T-cell (primary cell): ENCODE measurements at places on chromosomes 16 and 17.

GRCh38 chr17:80901319-80901718 is 90.3 kb upstream of the CHMP6 start:
- no peak for DNase-seq

GRCh38 chr17:9912121-9913099 is 7.3 kb upstream of the RCVRN start:
- DNase-seq = no peak

GRCh38 chr16:50244504-50245416 is 21.6 kb upstream of the ADCY7 start:
- DNase-seq = no peak

DNA sequence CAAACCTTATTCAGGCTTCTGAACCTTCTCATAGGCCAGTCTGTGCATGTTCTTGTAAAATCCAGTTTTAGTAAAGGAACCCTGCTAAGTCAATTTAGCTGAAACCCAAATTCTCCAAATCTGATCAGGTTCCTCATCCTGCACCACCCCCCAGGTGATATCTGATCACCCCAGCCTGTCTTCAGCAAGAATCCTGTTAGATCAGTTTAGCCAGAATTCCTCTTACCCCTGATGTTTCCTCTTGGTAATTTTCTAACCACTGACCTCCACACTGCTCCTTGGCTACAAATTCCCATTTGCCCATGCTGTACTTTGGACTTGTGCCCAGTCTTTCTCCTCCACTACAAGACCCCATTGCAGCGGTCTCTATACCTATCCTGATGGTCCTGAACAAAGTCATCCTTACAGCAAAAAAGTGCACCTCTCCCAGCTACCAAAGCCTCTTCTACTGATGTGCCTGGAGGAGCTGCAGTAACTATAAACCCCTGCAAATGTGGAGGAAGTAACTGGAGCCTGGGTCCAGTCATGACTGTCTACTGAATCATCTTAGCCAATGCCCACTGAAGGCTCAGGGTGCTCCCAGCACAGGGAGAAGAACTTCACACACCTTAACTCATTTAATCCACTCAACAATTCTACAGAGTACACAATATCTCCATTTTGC is 23.8 kb downstream of the TEX14 start:
- no peak for DNase-seq

- DNase-seq = no peak
These were observed 197.2 kb downstream of the RGS9 start for GRCh38 chr17:65334406-65334805.

DNA sequence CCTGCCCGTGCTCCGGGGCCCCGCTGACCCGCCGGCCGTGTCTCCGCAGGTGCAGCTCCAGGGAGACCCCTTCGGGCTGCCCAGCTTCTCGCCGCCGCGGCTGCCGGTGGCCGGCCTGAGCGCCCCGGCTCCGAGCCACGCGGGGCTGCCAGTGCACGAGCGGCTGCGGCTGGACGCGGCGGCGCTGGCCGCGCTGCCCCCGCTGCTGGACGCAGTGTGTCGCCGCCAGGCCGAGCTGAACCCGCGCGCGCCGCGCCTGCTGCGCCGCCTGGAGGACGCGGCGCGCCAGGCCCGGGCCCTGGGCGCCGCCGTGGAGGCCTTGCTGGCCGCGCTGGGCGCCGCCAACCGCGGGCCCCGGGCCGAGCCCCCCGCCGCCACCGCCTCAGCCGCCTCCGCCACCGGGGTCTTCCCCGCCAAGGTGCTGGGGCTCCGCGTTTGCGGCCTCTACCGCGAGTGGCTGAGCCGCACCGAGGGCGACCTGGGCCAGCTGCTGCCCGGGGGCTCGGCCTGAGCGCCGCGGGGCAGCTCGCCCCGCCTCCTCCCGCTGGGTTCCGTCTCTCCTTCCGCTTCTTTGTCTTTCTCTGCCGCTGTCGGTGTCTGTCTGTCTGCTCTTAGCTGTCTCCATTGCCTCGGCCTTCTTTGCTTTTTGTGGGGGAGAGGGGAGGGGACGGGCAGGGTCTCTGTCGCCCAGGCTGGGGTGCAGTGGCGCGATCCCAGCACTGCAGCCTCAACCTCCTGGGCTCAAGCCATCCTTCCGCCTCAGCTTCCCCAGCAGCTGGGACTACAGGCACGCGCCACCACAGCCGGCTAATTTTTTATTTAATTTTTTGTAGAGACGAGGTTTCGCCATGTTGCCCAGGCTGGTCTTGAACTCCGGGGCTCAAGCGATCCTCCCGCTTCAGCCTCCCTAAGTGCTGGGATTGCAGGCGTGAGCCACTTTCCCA is 5.9 kb downstream of the CTF1 start:
- DNase-seq = peak; percentile 48

- no peak for DNase-seq
These were observed 299.8 kb downstream of the CNTNAP4 start for GRCh38 chr16:76577003-76577402.

DNA sequence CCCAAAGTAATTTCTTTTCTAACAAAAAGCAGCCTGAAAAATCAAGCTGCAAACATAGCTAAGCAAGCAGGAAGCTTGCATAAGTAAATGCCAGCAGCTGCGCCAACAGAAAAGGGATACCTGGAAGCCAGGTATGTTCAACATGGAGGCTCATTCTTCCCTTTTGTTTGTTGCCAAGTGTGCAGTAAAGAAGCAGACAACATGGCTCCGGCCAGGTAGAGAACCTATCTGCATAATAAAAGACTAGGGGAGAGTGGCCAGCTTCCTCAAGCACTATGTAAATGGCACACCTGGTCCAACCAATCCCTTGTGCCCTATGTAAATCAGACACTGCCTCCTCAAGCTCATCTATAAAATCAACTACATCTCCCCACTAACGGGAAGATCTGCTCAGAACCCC is 1407.0 kb downstream of the CDH11 start:
- DNase-seq = no peak

- peak; percentile 80 for DNase-seq
These were observed at the start of gene VAMP2 for GRCh38 chr17:8162233-8162996. Gene VAMP2 (minus strand): TSS chr17:8162948. CDS start chr17:8162879, 69 bp downstream.

DNA sequence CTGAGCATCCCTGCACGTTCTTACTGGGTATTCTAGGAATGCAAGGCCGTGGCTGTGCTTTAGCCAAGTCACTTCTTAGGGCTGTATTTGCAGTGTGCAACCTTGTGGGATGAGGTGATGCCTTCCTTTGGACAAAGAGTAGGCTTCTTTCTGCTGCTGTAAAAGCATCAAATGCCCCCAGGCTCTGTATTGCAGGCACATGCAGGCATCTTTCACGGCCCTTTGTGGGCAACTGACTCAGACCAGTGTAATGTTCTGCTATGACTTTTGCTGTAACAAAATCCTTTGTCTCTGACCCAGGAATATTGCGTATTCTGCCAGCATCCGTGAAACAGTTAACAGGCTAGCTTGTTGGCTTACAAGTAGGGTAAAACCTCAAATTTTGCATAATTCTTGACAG is 30.9 kb upstream of the GCSH start:
- DNase-seq = no peak

DNA sequence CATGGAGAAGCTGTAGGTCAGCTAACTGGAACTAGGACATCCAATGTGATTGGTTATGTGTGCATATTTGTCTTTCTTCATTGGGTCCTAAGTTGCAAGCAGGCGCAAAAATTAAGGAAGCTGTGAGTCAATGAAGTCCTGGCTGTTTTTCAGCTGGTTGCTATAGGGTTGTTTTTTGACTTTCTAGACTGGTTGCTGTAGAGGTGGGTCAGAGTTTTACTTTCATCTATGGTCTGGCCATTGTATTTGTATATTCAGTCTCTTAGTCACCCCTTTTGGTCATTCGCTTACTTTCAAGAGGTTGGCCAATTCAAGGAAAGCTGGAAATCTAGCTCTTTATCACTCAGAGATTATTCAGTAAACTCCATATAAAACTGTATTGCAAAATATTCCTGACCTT is 62.0 kb upstream of the AMZ2 start:
- no peak for DNase-seq

DNA sequence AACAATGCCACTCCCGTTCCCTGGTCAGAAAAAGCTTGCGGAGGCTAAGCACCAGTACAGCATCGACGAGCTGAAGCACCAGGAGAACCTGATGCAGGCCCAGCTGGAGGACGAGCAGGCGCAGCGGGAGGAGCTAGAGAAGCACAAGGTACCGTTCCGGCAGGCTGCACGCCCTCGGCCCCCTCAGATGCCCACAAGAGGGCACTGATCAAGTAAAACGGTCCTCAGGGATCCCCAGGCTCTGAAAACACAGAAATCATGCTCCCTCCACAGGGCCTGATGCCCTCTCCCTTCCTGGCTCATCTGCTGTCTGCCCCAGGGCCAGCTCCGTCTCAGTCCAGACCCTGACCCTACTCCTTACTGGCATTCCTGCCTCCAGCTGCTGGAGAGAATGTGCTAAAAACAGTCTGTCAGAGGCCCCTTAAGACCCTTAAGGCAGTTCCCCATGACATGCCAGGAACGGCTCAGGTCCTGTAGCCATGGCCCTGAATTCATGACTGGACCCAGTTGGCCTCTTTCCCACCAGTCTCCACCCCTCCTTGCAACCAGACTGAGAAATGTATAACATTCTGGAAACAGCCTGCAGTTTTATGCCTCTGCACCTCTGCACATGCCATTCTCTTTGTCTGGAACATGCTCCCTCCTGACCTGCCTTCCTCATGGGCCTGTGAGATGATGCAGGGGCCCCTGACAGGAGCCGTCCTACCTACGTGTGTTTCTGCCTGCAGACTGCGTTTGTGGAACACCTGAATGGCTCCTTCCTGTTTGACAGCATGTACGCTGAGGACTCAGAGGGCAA is 21.8 kb downstream of the DRC3 start:
- peak; percentile 6 for DNase-seq

- DNase-seq = no peak
These were observed 12.3 kb upstream of the SPAG9 start for GRCh38 chr17:51132964-51133319.

DNA sequence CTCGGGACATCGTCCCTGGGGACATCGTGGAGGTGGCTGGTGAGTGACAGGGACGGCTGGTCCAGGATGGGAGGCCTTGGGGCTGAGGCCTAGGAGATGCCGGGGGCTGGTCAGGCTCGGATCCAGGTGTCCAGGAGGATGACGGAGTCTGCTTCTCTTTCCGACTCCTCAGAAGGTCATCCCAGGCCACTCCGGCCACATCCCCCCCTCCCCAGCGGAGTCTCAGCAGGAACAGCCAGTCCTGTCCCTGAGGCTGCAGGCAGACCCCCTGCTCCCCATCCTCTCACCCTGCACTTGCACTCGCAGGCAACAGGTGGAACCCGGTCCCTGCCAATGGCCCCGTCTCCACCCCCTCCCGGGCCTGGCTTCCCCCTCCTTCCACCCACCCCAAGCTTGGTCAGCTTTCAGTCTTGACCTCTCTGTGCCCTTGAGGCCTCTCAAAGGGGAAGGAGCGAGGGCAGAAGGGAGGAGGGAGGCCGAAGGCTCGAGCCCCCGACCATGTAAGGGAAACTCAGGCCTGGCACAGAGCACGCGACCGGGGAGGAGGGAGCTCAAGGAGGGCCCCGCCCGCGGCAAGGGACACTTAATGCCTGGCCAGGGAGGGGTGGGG is 4.4 kb downstream of the ATP2A1 start:
- no peak for DNase-seq

GRCh38 chr16:89686520-89687091 is at the start of gene CDK10:
Gene CDK10 (plus strand): TSS chr16:89686689. CDS start chr16:89686711, 22 bp downstream.
- peak; percentile 65 for DNase-seq

DNA sequence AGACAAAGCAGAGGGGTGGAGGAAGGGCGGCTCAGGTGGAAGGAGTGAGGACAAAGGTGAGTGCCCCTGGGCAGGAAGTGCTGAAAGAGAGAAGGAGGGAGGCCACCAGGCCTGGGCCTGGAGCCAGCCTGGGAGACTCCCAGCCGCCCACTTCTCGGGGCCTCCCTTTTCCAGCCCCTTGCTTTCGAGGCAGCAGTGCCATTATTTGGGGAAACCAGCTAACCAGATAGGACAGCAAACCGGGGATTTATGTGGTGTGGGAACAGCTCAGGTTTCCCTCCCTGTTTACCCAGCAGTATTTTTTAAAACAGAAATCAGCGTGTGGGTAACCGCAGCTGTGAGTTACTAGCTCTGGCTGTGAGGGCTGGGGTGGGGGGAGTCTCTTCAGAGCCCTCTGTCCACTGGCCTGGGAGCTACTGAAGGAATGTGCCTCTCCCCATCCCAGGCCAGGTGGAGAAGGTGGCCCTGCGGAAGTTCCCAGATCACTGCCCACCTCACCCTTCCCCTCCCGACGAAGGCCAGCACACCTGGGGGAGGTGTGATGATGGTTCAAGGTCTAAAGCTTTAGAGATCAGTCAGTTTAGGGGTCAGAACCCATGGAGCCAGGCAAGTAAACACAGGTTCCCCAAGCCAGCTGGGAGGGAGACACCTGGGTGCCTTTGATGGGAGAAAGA is 8.4 kb upstream of the MEOX1 start:
- no peak for DNase-seq

GRCh38 chr16:50386139-50386538 is 17.4 kb upstream of the BRD7 start:
- no peak for DNase-seq

- no peak for DNase-seq
These were observed 18.7 kb downstream of the HMOX2 start for GRCh38 chr16:4494746-4495490.

DNA sequence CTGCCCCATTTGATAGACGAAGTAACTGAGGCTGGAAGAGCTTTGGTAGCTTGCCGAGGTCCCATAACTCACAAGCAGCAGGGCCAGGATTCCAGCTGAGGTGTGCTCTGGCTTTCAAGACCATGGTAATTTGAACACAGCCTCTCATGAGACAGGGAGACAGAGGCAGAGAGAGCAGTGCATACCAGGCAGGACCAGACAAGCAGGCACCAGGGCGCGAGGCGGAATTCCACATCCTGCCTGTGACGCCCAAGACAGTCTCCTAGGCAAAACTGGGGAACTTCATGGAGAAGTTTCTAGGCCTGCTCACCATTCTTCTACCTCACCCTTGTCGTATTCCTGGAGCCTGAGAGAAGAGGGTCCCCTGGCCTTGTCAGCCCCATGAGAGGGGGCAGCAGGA is 19.2 kb downstream of the SDK2 start:
- no peak for DNase-seq

GRCh38 chr17:13599168-13599577 is 2.6 kb downstream of the HS3ST3A1 start:
- DNase-seq = no peak

DNA sequence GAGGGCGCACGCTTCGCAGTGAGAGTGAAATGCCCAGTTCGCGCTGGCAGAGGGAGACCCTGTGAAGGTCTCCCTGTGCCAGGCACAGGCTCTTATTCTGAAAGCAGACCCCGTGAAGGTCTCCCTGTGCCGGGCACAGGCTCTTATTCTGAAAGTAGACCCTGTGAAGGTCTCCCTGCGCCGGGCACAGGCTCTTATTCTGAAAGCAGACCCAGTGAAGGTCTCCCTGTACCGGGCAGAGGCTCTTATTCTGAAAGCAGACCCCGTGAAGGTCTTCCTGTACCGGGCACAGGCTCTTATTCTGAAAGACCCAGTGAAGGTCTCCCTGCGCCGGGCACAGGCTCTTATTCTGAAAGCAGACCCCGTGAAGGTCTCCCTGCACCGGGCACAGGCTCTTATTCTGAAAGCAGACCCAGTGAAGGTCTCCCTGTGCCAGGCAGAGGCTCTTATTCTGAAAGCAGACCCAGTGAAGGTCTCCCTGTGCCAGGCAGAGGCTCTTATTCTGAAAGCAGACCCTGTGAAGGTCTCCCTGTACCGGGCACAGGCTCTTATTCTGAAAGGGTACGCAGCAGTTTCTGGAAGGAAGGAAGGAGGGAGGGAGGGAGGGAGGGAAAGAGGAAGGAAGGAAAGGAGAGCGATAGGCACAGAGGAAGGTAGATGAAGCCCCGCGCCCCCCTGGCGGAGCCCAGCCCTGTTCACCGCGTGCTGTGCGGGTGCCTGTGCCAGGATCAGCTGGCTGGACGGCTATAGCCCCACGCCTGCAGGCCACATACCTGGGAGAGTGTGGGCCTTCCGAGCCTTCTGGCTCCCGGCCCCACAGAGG is 55.3 kb downstream of the WDR45B start:
- DNase-seq = peak; percentile 36
